ENCODE measurements at places on chromosomes 2 and 18.

DNA sequence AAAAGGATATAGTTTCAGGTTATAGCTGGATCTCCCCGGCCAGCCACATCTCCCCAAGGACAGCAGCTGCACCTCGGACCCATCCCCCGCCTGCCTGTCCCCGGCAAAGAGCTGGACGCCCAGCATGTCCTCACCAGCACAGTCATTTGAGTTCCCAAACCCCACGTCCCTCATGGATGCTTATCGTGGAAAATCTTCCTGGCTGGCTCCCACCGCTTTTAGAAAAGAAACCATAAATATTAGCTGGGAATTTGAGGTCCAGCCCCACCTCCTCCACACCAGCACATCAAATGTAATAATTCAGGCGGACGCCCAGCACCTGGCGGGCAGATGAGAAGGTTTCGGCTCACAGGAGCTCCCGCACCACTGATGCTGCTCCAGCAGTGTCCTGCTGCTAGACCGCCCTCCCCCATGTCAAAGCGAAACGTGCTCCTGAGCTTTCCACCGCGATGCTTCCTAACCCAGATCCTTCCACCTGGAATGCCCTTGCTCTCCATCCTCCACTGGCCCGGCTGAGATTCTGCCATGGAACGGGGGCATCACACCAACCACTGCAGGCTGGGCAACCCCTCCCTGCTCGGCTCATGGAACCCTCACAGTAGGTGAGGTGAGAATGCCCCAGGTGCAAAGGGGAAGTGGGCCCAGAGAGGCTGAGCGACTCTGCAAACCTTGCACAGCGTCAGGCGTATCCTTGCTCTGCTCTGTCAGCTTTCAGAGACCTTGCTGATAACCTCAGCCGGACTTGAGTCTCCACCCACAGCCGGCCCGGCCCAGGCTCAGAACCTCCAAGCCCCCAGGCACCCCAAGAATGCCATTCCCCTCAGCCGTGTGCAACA is 71.5 kb upstream of the GPC1 start:
- DNase-seq = no peak

- DNase-seq = no peak
These were observed 42.3 kb downstream of the BAZ2B start for GRCh38 chr2:159573846-159574606.

DNA sequence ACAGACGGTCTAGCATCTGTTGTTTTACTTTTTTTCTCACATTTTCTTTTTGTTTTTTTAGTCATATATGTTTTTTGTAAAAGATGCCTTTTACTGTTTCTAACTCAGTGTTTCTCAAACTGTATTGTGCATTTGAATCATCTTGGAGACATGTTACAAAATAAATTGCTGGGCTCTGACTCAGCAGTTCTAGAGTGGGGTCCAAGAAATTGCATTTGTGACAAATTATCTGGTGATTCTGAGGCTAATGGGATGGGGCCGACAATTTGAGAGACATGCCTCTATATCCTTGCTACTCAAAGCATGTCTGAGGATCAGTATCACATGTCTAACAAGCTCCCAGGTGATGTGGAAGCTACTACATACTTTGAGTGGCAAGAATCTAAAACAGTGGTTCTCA is 478.8 kb downstream of the PLCL1 start:
- no peak for DNase-seq

DNA sequence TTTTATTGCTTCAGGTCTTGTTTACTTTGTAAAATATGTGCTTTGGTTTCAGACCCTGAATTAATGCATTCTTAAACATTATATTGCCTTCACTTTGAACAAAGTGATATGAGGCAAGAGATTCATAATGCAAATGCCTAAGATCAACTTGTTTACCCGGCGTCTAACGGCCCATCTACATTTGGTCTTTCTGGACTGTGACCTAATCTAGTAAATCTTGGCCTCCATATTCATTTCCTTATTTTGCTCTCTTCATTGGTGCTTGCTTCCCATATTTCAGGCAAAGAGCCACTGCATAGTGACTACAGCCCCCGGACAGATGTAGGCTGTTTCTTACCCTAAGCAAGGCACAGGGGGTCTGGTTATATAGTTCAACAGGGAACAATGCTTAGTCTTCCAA is 53.0 kb upstream of the SLC39A10 start:
- DNase-seq = no peak

DNA sequence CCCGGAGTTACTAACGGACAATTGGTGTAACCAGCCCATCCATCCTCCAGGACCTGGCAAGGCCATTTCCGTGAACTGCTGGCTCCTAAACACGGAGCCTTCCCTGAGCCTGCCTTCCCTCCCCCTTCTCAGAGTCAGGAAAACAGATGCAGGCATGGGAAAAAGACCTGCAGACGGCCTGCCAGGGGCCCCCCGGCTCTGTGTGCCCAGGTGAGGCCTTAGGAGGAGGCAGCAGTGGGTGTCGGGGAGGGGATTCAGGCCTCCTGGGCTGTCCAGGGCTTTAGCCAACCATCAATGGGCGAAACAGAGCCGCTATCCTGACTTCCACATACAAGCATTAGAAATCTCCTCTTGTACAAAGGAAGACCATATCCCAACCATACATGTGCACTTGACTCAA is 68.3 kb upstream of the BOD1L2 start:
- DNase-seq = no peak
